ENCODE measurements at places on chromosomes 1 and 21.

DNA sequence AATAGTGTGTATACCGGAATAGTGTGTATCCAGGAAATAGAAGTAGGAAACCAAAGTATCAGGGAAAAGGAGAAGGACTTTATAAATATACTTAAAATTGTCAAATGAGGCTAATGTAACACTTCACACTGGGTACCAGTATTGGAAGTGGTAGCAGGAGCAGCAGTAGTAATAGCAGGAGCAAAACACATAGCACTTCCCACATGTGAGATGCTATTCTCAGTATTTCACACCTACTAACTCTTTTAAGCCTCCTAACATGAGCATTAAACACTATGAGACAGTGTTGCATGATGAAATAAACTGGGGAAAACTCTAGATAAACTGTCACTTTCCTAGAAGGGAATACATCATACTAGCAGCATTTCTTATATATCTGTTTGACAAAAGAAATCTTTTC lies 376.7 kb downstream of the VAV3 start:
- DNase-seq: no peak

GRCh38 chr1:903721-904271 lies 19.9 kb upstream of the SAMD11 start:
- DNase-seq: no peak

DNA sequence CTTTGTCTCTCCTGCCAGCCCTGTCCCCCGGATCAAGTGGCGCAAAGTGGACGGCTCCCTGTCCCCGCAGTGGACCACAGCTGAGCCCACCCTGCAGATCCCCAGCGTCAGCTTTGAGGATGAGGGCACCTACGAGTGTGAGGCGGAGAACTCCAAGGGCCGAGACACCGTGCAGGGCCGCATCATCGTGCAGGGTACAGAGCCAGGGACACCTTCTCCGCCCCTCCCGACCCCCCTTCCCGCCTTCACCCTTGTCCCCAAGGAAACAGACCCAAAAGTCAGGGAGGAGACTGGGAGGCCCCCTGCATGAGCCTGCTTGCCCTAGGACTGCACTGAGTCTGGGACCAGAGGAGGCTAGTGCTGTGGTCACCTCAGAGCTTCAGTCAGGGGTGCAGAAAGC lies 18.2 kb downstream of the CNTN2 start:
- DNase-seq: no peak

DNA sequence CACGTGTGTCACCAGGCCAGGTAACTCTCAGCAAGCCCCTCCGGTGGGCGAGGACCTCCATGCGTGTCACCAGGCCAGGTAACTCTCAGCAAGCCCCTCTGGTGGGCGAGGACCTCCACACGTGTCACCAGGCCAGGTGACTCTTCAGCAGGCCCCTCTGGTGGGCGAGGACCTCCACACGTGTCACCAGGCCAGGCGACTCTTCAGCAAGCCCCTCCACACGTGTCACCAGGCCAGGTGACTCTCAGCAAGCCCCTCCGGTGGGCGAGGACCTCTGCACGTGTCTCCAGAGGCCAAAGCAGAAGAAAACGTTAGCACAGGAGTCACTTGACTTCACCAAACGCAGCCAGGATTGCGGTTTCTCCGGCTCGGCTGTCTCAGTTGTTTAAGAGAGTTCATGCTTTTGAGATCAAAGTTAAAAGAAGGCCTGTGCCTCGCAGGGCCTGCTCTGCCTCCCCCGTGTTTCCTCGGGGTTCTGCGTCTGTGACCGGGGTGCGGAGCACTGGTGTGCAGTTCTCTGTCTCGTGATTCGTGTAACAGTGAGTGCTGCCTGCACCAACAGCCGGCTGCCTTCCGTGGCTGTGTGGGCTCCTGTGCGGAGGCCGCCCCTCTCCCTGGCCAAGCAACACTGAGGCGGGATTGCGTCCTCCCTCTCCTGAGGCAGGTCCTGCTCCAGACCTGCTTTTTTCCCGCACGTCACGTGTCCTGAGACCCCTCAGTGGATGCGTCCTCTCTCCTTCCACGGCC lies 56.6 kb downstream of the PRKCZ start:
- no peak for DNase-seq

GRCh38 chr21:43815107-43815613 lies 25.8 kb downstream of the RRP1 start:
- no peak for DNase-seq

DNA sequence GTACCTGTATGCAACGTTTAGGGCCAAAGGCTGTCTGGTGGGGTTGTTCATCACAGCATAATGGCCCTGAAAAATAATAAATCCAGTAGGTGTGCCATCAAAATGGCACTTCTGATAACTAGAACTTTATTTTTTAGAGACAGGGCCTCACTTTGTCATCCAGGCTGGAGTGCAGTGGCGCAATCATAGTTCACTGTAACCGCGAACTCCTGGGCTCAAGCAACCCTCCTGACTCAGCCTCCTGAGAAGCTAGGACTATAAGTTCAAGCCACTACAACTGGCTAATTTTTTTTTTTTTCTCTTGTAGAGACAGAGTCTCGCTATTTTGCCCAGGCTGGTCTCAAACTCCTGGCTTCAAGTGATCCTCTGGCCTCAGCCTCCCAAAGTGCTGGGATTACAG lies 4.7 kb downstream of the SNAPIN start:
- no peak for DNase-seq

DNA sequence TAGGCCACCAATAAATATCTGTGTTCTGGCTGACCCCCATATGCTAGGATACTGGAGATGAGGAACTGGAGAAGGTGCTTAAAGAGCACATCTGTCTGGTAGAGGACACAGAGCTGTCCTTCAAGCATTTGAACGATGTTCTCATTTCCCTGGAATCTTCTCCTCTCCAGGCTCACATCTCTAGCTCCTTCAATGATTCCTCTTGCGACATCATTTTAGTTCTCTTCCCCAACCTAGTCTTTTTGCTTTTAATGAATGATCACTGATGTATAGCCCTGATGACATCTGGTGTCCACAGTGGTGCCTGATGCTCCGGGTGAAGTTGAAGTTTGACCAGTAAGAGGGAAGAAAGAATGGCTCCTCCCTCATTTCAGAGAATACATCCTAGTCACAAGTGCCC lies 80.8 kb upstream of the UBE2U start:
- no peak for DNase-seq

- DNase-seq: no peak
Observed at GRCh38 chr1:113046569-113046968, 26.4 kb upstream of the LRIG2 start.

- no peak for DNase-seq
Observed at GRCh38 chr1:54716299-54717047, 812 bp downstream of the TTC4 start.

- no peak for DNase-seq
Observed at GRCh38 chr1:41672641-41673361, 188.3 kb upstream of the EDN2 start.
